ENCODE measurements at places on chromosomes 5 and 9.

GRCh38 chr5:173327948-173328843 lies at the start of gene STC2:
Gene STC2 (minus strand): TSS chr5:173328414. CDS start chr5:173328193, 221 bp downstream.
- DNase-seq: peak; percentile 44

GRCh38 chr9:113436728-113437515 lies 26.4 kb downstream of the C9orf43 start:
- DNase-seq: peak; percentile 74

DNA sequence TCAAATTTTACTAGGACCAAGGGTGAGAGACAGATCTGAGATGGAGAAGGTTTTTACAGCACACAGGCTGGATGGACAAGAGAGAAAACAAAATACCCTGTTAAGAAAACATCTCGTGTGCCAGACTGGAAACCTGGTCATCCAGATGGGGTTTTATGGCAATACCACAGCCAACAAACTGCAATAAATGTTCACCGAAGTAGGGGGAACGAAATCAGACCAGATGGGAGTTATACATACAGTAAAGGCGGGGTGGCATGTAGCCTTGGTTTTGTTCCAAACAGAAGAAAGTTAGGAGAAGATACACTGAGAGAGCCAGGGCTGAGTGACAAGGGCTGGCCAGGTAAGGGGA lies 63.3 kb downstream of the DCP2 start:
- DNase-seq: no peak

DNA sequence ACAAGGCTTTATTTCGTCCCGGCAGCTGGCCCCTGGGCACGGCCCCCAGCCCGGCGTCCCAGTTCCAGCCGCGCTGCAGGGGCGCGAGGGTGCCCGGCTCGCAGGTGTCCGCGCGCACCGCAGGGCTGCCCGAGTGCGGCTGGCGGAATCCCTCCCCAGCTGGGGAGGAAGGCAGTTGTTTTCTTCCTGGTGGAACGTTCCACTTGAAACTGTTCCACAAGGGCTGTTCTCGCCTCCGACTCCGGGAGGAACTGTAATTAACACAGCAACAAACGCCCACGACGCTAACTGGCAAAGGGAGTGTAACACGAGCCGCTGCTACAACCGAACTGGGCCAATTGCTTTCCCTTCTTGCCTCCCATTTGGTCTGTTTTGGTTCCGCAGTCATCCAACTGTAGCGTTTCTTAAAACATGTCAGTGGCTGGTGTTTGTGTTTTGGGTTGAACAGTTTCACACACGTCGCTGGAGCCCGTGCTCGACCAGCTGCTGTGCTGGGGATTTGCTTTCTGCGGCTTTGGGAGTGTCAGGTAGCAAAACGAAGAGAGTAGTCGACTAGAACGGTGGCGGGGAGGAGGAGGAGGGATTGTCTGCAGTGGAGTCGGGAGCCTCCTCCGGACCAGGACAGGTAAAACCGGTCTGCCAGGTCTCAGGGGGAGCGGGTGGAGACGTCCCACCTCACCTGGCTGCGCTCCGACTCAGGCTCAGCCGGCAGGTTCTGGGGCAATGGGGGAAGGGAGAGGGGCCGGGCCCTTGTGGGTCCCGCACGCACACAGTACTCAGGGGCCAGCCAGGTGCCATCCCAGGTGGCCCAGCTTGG lies 131.6 kb upstream of the NIPBL start:
- peak; percentile 72 for DNase-seq

- no peak for DNase-seq
Measured at GRCh38 chr5:94614156-94614805, 4.1 kb downstream of the KIAA0825 start.

GRCh38 chr5:146890066-146890465 lies 11.5 kb upstream of the PPP2R2B start:
- DNase-seq: peak; percentile 38

DNA sequence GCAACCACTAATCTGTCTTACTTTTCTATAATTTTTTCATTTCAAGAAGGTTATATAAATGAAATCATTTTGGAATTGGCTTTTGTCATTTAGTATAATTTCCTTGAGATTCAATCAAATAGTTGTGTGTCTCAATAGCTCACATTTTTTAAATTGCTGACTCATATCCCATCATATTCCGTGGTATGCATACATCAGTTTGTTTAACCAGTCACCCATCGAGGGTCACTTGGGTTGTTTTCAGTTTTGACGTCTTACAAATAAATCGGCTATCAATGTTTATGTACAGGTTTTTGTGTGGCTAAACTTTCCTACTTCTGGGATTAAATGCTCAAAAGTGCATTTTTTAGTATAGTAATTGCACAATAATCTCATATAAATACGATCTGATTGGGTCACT lies 185.5 kb downstream of the TAF11L14 start:
- DNase-seq: no peak

- DNase-seq: no peak
Measured at GRCh38 chr9:95058795-95059386, 258.6 kb downstream of the FANCC start.

GRCh38 chr5:158872455-158872854 lies 227.3 kb downstream of the EBF1 start:
- no peak for DNase-seq

- no peak for DNase-seq
Measured at GRCh38 chr9:106921341-106921899, 58.5 kb downstream of the ZNF462 start.

GRCh38 chr5:128965638-128966302 lies 482 bp downstream of the SLC27A6 start:
- no peak for DNase-seq

DNA sequence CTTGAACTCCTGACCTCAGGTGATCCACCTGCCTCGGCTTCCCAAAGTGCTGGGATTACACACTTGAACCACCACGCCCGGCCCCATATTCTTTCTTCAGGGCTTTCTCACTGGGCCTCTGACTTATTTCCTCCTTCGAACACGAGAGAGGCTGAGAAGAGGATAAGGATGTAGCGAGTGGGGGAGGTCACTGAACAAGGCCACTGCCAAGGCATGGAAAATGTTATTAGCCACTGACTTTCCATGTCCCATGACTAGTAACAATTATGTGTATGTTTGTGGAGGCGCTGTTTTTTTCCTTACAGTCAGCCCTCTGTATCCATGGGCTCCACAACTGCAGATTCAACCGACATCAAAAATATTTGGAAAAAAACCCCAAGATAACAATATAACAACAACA lies 12.3 kb upstream of the FCHSD1 start:
- DNase-seq: no peak

GRCh38 chr5:107651325-107651724 lies 19.4 kb downstream of the EFNA5 start:
- no peak for DNase-seq

- DNase-seq: no peak
Measured at GRCh38 chr5:31995006-31995405, 179.1 kb downstream of the GOLPH3 start.

GRCh38 chr5:73267766-73268435 lies 94.9 kb downstream of the TMEM174 start:
- DNase-seq: no peak

GRCh38 chr5:147432323-147432722 lies 77.5 kb downstream of the DPYSL3 start:
- no peak for DNase-seq

- no peak for DNase-seq
Measured at GRCh38 chr9:34121996-34122395, 4.5 kb downstream of the DCAF12 start.

DNA sequence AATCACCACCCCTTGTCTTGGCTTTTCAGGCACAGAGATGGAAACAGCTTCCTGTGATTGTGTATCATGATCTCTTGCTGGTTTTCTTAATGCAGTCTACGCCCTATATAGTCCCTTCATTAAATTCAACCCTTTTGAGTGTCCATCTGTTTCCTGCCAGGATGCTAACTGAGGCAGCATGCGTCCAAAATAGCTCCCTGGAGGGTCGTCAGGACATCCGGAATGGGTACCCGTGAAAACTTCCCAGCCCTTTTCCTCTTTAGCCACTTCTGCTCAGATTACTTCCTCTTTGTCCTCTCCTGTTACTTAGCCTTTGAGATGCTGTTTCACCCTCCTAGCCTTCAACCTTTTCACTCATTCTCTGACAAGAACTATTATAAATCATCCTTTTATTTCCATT lies 79.8 kb upstream of the KLF9 start:
- no peak for DNase-seq

- no peak for DNase-seq
Measured at GRCh38 chr9:116157436-116158138, 4.0 kb downstream of the PAPPA start.

DNA sequence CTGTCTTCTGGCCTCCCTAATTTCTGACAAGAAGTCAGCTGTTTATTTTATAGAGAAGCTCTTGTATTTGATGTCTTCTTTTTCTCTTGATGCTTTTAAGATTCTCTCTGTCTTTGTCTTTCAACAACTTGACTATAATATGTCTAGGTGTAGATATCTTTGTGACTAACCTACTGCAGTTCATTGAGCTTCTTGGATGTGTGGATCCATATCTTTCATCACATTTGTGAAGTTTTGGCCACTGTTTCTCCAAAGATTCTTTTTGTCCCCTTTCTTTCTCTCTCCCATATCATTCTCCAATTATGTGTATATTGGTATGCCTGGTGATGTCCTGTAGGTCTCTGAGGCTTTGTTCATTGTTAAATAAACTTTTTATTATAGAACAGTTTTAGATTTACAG lies 16.7 kb downstream of the SPEF2 start:
- no peak for DNase-seq

GRCh38 chr5:9724707-9725106 lies 94.6 kb upstream of the TAS2R1 start:
- DNase-seq: no peak

- no peak for DNase-seq
Measured at GRCh38 chr9:120432600-120432999, 147.4 kb downstream of the CDK5RAP2 start.

GRCh38 chr9:94068257-94068656 lies 16.0 kb upstream of the PTPDC1 start:
- no peak for DNase-seq

DNA sequence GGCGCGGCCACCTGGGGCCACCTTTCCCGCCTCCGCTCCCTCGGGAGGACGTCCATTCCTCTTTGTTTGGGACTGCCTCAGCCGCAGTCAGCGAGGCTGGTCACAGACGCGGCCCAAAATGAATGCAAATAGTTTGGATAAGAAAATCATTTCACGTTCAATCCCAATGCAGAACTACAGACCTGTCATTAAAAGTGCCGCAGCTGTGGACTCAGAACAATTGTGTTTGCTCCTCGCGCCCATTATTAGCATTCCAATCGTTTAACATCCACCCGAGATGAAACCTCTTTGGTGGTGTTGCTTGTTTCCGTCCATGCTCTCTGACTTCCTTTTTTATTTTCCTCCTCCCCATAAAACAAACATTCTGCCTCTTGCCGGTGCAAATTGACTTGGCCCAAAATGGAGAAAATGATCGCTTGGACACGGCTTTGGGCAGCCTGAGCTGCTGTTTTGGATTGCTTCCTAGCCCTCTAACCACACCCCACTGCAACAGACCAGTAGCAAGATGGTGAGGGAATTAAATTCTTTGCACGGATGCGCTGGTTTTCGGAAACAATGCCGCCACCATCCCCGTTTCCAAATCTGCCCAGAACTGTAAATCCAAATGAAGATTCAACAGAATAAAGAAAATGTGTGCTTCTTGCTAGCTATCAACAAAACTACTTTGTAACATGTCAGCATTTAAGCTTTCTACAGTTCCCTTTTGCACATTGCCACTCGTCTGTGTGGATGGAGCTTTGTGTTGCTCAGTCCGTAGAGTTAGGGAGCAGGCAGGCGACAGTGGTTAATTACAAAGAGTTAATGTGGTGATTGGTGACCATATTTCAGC lies 784 bp downstream of the NLN start:
- peak; percentile 51 for DNase-seq

DNA sequence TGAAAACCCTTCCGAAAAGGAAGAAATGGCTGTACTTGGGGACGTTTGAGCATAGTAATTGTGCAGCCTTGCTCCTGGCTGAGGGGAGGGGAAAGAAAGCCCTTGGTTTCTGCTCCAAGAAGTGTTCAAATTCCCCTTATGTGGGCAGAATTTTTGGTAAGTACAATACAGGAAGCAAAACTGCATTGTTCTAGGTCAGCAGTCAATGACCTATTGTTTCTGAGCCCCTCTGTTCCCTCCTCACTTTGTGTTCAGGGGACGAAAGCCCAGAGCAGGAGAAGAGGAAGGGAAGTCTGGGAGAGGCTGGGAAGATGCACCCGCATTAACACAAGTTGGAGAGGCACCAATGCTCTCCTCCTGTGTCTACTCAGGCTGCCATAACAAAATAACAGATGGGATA lies 11.9 kb downstream of the BASP1 start:
- DNase-seq: peak; percentile 68

GRCh38 chr5:133669472-133669871 lies 57.1 kb upstream of the FSTL4 start:
- no peak for DNase-seq

- peak; percentile 84 for DNase-seq
Measured at GRCh38 chr5:91469517-91470165, 86.5 kb upstream of the ARRDC3 start.

GRCh38 chr9:99353408-99353807 lies 131.3 kb downstream of the SEC61B start:
- peak; percentile 50 for DNase-seq

GRCh38 chr9:114611516-114612271 lies 603 bp downstream of the TMEM268 start:
- DNase-seq: peak; percentile 67

- peak; percentile 13 for DNase-seq
Measured at GRCh38 chr9:14690948-14691730, 2.1 kb downstream of the ZDHHC21 start.

DNA sequence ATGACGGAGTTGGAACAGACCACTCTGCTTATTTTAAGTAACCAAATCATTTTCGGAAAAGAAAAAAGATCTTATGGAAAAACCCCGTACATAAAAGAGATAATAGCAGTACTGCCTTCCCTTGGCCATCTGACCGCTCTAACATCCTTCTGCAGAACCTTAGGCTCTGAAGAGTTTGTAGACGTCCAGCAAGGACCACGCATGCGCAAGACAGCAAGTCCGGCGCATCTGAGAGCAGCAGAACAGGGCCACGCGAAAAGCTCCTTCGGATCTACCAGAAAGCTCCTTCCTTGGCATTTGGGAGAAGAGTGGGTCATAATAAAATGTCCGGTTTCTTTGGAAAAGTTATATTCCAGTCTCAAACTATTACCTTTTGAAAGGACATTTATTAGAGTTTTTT lies 26.8 kb downstream of the PAX5 start:
- DNase-seq: no peak

GRCh38 chr5:137753691-137754187 lies 424 bp downstream of the HNRNPA0 start:
- DNase-seq: peak; percentile 25

Data from suppressor macrophage treated with lipopolysaccharide for 1 hour (primary cell).